CD8-positive, alpha-beta T cell (primary cell): ENCODE measurements at places on chromosomes 3 and 15.

DNA sequence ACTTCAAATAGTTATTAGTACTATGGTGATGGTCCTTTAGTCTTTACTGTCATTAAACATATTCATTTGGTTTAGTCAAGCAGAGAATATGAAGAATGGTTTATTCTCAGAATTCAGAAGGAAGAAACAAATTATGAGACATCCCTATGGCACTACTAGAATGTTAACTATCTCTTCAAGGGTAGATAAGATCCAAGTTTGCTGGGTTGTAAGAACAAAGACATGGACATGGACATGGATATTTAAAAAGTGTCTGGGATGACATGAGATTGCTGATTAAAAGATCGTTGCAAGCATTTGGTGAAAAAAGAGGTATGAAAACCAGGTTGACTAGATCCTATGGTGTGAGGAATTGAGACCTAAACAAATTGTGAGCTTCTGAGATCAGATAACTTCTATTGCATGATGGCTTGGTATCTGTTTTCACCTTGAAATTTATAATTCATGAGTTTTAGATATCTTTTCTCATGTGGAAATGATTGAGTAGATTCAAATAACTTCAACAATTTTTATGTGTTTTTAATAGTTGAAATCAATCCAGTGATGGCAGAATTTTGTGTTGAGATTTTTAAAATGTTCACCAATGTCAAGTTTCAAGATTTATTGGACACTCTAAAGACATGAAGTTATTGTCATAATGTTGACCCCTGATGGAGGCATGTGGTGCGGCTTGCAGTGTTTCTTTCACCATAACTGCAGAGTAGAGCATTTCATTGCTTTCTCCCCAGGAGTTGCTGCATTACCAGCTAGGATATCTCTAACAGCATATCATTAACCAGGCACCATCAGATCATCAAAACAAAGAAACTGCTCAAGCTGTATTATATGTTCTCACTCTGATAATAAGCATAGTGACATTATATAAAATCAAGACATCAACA lies 72.6 kb downstream of the NAALADL2 start:
- no peak for DNase-seq

DNA sequence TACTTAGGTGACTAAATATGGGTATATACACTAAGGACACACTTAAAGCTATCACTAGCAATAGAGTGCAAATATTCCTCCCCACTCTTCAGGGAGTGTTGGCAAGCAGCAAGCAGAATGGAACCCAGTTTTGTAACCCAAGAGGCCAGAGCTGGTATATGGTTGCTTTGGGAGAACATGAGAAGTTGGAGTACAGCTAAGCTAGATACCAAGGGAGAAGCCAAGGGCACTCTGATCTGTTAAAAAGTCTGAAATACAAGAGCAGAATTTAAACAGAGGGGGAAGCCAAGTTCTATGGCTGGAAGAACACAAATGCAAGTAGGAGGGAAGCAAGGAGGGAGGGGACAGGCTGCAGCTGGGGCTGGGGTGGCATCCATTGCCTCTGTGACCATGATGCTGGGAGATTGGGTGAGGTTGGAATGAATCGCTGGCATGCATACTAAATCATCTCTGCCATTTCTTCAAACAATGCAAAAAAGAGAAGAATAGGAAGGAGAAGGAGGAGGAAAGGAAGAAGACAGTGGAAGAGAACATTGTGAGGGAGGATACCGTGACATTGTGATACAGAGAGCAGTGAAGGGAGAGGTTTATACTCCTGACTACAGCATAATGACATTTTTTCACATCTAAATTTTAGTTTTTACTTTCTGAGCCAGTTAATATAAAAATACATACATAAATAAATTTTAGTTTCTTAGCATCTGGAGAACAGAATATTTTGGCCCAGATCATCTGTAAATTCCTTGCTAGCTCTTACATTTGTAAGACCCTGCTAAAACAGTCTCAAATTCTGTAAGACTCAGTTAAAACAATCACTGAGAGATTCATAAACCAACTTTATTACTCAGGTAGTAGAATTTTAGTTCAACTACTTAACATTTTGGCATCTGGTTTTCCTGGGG lies 9.0 kb upstream of the ANXA2 start:
- DNase-seq, result no peak

DNA sequence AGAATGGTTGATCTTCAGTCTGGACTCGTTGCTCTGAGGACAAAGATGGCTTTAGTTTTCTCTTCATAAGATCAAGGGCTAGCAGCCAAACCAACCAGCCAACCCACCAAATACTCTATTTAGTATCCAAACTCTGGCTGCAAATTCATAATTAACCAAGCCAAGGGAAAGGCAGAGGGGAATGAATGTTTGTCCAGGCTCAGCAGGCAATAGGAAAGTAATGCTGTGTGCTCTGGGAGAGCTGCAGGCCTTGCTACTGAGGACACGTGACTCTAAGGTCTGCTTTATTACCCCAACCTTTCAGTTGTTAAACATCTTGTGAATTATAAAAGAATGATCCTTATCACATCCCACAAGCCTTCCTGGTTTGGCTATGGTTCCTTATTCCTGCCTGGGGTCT lies 52.3 kb upstream of the GALNT15 start:
- DNase-seq, result no peak

DNA sequence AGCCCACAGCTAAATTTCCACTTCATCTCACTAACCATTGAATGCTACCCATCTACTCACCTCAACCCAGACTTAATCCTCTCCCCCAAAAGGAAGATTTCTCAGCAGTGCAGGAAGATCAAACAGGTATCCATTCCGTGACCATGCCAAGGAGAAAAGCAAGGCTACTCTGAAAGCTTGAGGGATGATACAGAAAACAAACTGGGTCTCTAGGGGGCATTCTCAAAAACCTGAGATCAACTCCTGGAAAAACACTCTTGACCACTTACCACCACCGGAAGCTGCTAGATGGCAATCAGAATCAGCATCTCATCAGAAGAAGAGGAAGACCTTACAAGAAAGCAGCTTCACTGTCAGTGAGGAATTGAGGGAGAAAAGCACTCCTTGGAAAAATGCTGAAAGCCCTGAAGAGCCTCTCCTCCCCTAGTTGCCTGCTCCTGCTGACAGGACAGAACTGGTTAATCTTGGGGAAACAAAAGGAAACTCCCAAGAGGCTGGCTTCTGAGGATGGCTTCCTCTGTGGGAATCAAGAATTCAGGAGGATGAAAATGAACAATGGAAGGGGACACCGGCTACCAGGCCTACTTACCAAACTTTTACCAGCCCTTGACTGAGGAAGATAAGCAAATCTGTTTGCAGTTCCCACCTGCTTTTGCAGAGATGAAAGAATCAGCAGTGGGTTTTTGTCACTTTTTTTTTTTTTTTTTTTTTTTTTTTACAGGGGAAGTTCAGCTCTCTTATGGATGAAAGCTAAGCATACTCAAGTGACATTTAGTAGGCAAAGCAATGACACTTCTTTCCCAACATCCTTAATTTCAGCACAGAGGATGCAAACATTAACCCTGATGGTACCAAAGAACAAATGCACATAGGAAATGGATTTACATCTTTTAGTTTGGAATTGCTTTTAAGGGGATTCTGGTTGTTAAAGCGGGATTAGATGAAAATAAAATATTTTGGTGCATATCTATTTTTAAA lies at the start of gene ATP8B4:
TSS of gene ATP8B4 (minus strand) at position 171 of the 978 bp plus-strand sequence. CDS start 12,267 bp downstream, outside the sequence.
- no peak for DNase-seq

- DNase-seq, result no peak
Measured at GRCh38 chr3:45844616-45845015, 2.7 kb upstream of the LZTFL1 start.

DNA sequence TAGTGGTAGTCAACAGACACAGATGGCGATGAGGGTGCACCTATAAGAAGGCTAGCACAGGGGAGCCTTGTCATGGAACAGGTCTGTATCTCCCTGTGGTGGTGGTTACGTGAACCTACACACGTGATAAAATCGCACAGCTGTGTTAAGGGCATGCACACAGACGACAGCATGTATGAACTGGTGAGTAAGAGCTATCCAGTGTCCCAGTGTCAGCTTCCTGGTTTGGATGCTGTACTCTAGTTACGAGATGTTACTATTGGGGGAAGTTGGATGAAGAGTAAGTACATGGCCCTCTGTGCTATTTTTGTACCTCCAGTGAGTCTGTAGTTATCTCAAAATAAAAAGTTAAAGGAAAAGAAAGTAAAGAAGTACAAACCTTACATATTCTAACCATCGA lies 38.2 kb downstream of the MTMR10 start:
- DNase-seq, result no peak

GRCh38 chr15:28904541-28905315 lies 19.0 kb downstream of the APBA2 start:
- DNase-seq, result no peak
